ENCODE measurements at places on chromosomes 3 and 15. TPM values are rescaled to one million over a fixed set of nuclear protein-coding genes. Genes with fewer than 3 reads are reported as not detected.

BTLA gene
- total RNA-seq, result 38.0 TPM

DNA sequence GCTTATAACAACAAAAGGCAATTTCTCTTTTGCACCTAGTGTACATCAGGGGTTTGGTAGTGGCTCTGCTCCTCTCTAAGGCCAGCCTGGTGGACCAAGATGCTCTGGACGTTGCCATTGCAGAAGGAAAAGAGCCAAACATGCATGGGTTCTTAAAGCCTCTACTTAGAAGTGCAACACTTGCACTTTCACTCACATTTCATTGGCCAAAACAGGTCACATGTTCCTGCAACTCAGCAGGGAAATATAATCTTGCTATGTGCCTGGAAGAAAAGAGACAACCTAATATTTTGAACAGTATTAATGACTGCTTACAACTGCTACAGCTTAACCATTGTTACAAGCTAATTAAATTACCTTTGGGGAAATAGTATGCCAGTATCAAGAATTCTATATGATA is 182.9 kb downstream of the IL5RA start:
- no peak for DNase-seq

DNA sequence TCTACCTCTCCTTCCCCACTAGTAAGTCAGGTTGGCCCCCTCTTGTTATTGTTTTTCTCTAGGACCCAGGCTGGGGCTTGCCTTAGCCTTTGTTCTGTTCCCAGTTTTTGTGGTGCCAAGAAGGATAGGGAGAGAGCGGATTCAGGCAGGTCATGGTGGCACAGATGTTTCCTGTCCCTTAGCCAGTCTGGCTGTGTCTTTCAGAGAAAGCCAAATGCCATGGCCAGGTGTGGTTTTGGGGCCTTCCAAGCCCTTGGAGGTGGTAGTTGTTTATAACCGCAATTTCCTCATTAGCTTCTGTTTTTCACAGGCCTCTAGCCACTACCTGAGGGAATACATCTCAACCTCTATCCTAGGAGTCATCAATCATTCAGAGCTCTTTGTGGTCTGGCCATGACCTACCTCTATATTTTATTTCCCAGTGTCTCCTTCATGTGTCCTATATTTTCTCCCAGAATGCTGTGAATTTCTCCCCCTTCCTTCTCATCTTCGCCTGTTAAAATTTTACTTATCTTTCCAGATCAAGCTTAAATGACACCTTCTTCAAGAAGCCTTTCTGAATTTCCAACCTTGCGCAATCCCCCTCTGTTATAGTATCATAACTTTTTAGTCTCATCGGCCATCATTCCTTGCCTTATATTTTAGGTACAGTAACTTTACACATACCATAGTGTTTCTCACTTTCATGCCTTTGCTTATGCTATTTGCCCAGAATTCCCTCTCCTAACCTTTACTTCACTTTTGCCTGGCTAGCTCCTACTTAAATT is 38.2 kb downstream of the TIMP4 start:
- DNase-seq, result no peak

DNA sequence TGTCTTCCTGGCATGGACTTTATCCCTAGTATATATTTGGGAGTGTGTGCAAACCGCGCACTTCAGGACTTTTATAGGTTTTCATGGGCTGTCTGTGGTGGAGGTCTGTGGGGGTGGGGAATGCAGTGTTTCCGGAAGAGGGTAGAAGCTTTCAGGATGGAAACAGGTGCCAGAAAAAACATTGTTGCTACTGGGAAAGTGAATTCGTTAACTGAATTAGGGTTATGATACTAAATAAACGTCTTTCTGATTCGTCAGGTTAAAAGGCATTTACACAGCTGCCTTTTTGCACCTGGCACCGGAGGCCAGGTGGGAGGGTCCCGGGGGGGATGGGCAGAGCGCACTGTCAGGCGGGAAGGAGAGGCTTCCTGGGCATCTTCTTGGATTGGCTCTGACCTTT is 62.1 kb downstream of the SLCO3A1 start:
- DNase-seq, result no peak

DNA sequence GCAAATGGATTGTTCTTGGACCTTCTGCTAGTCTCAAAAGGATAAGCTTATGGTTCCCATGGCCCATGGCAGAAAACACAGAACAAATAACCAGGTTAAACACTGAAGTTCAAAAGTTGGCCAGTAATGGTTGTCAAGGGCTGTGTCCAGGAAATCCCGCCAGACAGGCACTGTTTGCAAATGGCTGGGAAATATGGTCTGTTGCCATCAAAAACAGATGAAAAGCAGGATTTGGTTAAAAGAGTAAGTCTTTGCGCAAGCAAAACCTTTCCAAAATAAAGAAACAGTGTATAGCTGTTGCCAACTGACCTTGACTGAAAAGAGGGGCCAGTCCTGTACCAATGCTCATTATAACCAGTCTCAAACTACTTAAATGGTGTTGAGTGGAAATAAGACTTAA is 58.6 kb downstream of the WWTR1 start:
- DNase-seq, result no peak

DNA sequence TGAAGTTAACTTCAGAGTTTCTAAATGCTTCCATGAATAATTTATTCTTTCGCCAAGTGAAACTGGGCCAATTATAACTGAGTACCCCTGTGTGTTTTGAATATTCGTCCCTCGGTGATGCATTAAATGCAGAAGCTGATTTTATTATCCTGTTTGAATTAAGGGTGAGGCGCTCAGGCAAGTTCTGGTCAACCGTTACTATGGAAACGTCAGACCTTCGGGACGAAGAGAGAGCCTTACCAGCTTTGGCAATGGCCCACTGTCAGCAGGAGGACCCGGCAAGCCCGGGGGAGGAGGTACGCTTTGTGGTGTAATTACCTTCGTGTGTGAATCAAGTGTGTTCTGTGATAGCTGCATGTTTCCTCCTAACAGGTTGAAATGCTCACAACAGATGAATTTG is 239.8 kb downstream of the ITPR1 start:
- no peak for DNase-seq

DNA sequence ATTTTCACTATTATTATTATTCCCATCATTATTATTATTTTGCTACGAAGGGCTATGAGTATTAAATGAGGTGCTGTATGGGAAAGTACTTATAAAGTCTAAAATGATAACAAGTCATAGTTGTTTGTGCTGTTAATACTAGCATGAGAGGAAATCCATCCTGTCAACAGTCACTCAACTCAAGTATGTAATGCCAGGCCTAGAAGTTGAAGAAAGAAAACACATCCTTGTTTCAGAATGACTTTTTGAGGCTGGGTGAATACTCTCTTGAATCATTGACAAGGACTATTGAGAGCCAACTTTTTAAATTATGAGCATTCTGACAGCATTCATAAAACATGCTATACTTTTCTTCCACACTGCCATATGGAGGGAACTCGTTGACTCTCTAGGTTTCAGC is 60.9 kb upstream of the ATP13A5 start:
- DNase-seq, result no peak

- no peak for DNase-seq
Measured at GRCh38 chr3:178010306-178010705, 525.9 kb upstream of the KCNMB2 start.

GRCh38 chr3:194339356-194339755 is 11.8 kb downstream of the CPN2 start:
- DNase-seq, result no peak

- DNase-seq, result no peak
Measured at GRCh38 chr3:67647390-67647878, 7.0 kb downstream of the SUCLG2 start.

- no peak for DNase-seq
Measured at GRCh38 chr3:28018925-28019718, 222.3 kb upstream of the CMC1 start.

GRCh38 chr3:51773529-51774056 is 5.4 kb downstream of the IQCF6 start:
- no peak for DNase-seq

Data from activated naive CD4-positive, alpha-beta T cell treated with anti-CD3 and anti-CD28 coated beads, Interleukin-2, amount 50 U/mL, for 72 hours (primary cell).